NCI-H1048 (cell line): ENCODE measurements at places on chromosomes 12 and 14.

- DNase-seq: no peak
Observed at GRCh38 chr12:76782526-76782925, 18.6 kb downstream of the ZDHHC17 start.

DNA sequence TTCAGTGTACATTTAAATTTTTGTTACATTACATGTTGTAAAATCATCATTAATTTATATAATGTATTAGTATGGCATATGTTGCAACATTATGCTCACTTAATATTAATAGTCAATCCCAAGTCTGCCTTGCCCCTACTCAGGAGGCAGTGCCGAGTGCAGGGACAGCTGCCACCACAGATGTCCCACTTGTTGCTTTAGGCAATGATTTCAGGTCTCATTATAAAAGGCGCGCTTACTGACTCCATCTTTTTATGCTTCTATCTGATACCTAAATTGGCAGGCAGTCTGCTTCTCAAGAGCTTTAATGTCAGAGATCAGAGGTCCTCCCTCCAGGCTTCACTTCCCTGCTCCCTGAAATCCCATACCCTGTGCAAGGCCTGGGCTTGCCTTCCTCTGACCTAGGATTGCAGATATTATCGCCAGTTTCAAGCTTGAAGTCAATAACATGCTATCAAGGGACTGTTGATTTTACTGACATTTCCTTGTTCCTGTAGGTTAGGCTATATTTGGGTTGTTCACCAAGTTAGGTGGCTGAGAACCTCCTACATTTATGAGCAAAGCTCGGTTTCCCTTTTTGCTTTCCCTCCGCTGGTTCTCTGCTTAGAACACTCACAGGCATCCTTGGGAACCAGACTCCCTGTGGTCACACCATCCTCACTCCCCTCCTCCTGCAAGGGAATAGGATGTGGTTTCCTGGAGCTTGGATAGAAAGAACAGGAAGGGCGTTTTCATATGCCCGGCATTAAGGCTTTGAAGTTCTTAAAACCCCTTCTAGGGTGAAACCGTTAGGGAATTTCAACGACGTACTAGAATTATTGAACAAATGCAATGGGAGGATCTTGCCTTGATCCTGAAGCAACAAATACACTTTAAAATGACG, 208.4 kb upstream of the FKBP4 start:
- no peak for DNase-seq

DNA sequence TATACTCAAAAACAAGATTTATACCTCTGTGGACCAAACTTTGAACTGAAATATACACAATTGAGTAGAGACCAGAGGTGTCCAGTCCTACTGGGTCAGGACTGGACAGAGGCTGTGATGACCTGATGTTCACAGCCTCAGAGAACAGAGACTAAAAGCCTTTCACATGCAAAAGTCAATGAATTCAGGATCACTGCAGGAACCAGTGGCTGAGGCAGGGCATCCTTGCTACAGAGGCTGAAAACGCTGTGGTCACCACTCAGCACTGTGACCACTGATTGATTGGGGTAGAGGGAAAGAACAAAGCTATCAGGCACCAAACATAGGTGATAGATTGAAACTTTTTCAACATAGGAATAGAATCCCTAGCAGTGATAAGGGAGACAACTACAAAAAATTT, 25.1 kb downstream of the GRIP1 start:
- DNase-seq: no peak

- DNase-seq: no peak
Observed at GRCh38 chr14:34957771-34958286, 25.0 kb upstream of the SRP54 start.

- no peak for DNase-seq
Observed at GRCh38 chr12:6376079-6376869, 911 bp upstream of the SCNN1A start.

DNA sequence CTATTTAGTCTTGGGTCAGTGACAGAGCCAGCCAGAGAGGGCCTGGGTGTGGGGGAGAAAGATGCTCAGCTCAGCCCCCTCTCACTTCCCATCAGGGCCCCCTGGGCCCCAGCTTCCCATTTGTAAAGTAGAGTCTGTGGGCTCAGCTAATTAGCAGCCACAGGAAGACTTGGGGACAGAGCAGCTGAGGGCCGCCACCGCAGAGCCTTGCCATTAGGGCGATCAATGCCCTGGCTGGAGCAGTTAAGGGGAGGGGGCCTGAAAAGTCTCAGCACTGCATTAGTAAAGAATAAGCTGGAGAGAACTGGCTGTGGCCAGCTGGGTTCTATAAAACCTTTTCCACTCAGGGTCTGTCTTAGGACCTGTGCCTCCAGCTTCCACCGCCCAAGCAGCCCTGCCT, 2.7 kb downstream of the PLEKHD1 start:
- no peak for DNase-seq

DNA sequence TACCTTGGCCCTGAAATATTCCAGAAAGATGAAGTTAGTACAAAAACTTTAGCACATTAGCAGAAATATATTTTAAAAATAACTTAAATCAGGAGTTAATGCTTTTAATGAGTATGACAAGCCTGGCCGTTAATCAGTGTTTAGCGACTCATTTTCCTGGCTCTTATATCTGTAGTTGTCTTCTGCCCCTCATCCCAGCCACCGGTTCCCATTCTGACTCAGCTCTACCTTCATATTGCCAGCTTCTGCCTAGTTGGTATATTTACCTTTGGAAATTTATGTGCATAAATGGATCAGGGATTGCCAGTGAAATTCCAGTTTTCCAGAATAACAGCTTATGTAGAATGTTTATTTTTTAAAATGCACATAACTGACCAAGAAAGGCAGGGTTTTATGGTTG, 79.9 kb downstream of the ERGIC2 start:
- no peak for DNase-seq

GRCh38 chr12:55877824-55878223, 35.1 kb upstream of the MMP19 start:
- DNase-seq: no peak

- no peak for DNase-seq
Observed at GRCh38 chr12:57816001-57816854, 2.3 kb downstream of the AVIL start.

- no peak for DNase-seq
Observed at GRCh38 chr14:67050896-67051295, 138.3 kb upstream of the GARIN2 start.

- no peak for DNase-seq
Observed at GRCh38 chr12:100473050-100473715, 483 bp upstream of the NR1H4 start.
